ENCODE measurements at places on chromosomes 7 and 10.

DNA sequence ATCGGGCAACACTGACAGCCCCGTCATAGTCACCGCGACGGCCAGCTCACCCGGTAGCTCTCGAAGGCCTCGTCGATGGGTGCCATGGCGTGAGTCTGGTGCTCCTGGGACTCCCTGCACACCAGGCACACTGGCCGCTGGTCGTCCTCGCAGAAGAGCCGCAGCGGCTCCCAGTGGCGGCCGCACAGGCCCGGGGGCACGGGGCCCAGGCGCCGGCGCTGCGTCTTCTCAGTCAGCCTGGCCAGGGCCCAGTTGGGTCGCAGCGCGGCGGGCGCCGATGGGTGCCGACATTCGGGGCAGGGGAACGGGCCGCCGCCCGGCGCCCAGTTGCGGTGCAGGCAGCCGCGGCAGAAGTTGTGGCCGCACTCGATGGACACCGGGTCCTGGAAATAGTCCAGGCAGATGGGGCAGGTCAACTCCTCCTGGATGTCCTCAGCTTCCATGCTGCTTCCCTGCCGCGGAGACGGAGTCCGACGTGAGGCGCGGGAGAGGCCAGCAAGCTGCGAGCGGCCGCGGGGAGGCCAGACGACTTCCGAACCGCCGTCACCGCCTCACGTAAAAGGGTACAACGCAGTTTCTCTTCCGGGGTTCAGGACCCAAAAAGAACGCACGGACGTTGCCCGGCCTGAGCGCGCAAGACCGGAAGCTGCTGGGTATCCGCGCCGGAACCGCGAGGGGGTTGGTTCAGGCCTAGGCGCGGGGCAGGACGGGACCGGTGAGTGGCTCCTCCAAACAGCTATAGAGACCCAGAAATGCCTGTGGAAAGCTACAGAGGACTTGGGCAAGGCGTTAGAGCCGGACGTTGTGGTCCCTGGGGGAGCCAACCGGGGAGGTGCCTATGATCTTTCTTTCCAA lies at the start of gene TRIM4:
TSS of gene TRIM4 (minus strand) at position 572 of the 855 bp plus-strand sequence. CDS start at position 443, 129 bp downstream.
- DNase-seq = peak; percentile 91

- DNase-seq = no peak
Measured at GRCh38 chr7:158447151-158447505, 140.5 kb downstream of the PTPRN2 start.

DNA sequence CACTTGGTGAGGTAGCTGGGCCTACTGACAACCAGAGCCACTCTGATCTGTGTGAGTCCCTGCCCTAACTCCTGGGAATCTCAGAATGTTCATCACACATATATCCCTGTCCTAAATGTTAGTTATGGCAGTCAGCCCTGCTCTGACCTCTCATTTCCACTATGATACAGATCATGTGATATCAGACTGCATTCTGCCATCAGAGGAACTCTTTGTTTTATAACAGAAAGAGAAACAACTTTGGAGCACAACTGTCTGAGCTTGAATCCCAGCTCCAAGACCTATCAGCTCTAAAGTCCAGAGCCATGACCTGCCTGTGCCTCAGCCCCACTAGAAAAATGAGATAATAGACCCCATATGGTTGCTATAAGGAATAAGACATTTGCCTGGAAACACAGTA lies 54.6 kb upstream of the ABCB4 start:
- DNase-seq = no peak

GRCh38 chr10:17984056-17984455 lies 32.3 kb downstream of the SLC39A12 start:
- DNase-seq = no peak

GRCh38 chr7:151167197-151167961 lies at the start of gene GBX1:
Gene GBX1, minus strand, starts transcription at chr7:151167694. Its CDS starts 146 bp downstream, at chr7:151167548.
- no peak for DNase-seq

- DNase-seq = no peak
Measured at GRCh38 chr7:148265896-148266295, 324.7 kb upstream of the C7orf33 start.

- DNase-seq = no peak
Measured at GRCh38 chr7:140596519-140597427, 43.8 kb downstream of the DENND2A start.

GRCh38 chr7:115127399-115128021 lies 205.6 kb downstream of the MDFIC start:
- DNase-seq = no peak

DNA sequence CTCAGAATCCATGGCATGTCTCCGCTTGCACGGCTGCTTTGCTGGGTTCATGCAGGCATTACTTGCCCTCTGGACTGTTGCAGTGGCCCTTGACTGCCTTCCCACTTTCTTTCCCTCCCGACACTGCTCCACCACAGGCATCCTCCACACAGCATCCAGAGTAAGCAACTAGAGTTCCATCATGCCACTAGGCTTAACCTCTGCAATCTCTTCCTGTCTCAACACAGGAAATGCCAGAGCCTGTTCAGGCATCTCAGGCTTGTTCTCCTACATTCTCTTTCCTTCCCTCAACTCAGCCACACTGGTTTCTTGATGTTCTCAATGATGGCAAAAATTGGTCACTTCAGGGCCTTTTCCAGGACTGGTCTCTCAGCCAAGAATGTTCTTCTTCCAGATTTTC lies 284.5 kb upstream of the KLF6 start:
- no peak for DNase-seq

DNA sequence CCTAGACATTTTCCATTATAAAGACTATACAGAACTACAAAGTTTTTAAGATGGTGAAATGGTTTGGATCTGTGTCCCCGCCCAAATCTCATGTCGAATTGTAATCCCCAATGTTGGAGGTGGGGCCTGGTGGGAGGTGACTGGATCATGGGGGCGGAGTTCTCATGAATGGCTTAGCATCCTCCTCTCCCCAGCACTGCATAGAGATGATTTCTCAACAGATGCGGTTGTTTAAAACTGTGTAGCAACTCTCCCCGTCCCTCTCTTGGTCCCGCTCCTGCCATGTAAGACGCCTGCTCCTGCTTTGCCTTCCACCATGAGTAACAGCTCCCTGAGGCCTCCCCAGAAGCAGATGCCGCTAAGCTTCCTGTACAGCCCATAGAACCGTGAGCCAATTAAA lies 1.6 kb downstream of the FAM133B start:
- no peak for DNase-seq

- no peak for DNase-seq
Measured at GRCh38 chr10:132626761-132627665, 89.4 kb downstream of the INPP5A start.

- DNase-seq = no peak
Measured at GRCh38 chr10:125727436-125727835, 7.9 kb downstream of the EDRF1 start.
